Activated CD4-positive, CD25-positive, alpha-beta regulatory T cell treated with anti-CD3 and anti-CD28 coated beads, Interleukin-2, amount 50 U/mL, for 16 hours (primary cell): ENCODE measurements at places on chromosomes 7 and 10.

DNA sequence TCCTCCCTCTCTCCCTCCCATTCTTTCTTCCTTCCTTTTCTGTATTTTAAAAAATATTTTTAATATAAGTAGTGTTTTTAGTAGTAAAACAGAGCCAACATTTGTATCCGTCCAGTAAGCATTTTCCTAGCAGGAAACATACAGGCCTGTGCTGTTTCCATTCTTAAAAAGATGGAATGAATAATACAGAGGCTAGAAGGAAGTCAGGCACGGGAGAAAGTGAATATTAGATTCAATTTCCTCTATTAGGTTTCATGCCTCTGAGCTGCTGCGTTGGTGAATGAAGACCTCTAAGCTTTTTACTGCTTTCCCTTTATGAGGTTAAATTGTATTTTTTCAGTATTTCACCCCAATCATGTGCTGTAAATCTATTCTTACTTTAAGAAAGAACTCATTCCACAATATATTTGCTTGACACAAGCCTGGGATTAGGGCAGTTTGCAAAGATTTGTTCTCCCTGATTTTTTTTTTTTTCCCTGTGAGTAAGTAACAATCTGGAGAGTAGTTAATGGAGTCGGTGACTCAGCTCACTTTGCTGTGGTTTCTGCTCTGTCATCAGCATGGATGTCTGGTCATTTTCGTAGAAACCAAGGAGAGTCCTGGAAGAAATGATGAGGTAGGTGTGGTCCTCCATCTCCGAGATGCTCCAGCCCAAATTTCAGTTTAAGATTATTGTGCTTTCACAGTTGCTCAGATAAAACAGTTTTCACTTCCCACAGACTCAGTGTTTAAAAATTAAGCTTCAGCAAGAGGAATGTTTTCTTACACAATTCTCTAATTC is 76.1 kb upstream of the PITRM1 start:
- DNase-seq = no peak

DNA sequence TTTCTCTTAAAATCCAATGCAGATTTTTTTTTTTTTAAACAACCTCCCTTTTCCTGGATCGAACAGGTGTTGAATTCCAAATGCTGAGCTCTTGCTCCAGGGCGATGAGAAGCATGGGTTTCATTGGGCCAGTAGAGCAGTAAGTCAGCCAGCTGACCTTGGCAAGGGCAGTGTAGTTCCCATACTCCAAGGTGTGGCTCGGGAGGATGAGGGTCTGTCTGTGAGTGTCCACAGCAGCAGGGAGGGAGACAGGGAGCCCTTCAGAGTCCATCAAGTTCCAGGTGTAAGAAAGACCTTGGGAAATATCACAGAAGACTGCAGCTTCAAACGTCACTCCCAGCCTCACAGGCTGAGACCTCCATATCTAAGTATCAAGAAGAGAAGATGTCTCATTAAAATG is 50.4 kb downstream of the PKD1L1 start:
- DNase-seq = no peak

DNA sequence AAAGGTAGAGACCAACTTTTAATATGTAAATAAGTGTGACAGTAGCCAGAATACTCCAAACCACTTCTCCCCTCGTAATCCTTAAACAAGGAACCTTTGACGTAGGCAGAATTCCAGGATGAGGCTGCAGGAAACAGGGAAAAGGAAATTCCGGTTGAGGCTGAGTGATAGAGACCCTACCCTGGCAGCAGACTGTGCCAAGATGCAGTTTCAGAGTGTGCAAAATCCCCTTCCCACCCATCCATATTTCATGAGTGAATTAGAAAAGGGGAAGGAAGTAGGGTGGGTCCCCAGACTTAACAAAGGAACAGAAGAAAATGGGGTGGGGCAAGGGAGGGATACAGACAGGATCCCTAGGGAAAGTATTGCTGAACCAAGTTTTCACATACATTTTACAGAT is 143.0 kb downstream of the RAPGEF5 start:
- DNase-seq = no peak

GRCh38 chr7:129073204-129073603 is 18.3 kb upstream of the TNPO3 start:
- DNase-seq = no peak

- no peak for DNase-seq
These were observed 1.9 kb upstream of the ZNF775 start for GRCh38 chr7:150377196-150377595.

DNA sequence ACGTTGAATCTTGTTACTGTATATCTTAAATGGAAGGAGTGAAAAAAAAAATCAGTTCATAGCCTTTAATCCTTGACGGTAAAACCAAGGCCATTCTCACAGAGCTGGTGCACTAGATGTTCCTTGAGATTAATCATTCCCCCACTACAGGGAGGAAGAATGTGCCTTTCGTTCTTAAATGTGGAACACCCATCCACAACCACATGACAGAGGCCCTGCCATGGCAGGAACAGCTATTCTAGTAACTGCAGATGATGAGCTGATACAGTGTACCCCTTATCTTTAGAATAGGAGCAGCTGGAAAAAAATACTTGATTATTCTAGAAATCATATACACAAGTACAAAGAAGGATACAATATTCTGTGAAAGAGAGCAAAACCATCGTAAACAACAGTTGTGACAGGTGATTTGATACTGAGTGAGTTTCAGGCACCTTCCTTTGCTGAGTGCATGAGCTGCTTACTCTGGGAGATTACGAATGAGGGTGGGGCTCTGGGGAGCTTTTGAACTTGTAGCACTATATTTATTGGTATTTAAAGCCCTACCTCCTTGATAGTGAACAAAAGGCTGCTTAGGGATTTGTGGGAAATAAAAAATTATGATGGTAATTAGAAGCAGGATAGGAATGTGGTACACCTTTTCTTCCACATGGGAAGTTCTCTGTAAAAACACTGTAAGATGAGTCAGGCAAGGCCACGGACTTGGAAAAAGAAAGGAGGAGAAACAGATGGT is 244.4 kb upstream of the SLC26A5 start:
- no peak for DNase-seq

- DNase-seq = peak; percentile 46
These were observed 41.0 kb downstream of the STRA8 start for GRCh38 chr7:135274495-135275268.

DNA sequence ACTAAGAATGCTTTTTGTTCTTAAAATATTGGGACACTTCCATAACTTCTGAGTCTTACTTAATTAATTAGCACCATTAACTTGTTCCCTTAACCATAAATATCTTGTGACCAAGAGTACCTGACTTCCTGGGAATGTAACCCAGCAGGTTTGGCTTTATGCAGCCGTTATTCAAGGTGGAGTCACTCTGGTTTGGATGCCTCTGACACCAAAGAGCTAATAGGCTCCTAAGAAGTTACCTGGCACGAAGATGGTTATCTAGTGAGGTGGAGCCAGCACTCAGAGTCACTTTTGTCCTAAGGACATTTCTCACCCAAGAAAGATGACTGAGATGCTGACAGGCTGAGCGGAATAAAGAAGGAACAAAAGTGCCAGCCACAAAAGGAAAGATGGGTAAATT is 172.3 kb downstream of the C1GALT1 start:
- no peak for DNase-seq

DNA sequence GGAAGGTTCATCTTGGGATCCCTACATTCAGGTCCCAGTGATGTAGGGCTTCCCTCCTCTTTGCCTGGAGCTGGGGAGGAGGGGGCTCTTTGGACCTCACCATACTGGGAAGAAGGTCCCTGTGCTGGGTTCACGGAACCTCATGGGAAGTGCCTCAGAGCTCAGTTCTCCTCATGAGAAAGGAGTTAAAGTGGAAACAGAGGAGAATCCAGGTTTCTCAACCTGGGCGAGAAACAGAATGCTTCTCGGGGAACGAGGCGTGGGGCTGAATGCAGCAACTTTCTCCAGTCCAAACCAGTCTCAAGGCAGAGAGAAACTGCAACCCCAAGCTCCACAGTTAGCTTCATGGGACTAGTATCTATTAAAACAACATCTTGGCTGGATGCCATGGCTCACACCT is 382.7 kb upstream of the FOXK1 start:
- no peak for DNase-seq

GRCh38 chr10:31819391-31819820 is 109.2 kb downstream of the ARHGAP12 start:
- no peak for DNase-seq

DNA sequence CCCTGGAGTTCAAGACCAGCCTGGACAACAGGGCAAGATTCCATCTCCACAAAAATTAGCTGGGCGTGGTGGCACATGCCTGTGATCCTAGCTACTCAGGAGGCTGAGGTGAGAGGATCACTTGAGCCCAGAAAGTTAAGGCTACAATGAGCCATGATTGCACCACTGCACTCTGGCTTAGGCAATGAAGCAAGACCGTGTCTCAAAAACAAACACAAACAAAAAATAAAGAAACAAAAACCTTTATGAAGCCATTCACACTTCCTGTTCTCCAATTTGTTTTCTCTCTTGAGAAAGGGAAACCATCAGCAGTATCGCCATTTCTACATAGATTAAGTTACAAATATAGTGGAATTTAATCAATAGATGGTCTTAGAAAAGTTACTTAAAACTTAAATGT is 19.8 kb downstream of the YME1L1 start:
- DNase-seq = no peak

GRCh38 chr10:78851647-78852046 is 217.1 kb upstream of the ZMIZ1 start:
- no peak for DNase-seq

- DNase-seq = no peak
These were observed 107.2 kb downstream of the RUNDC3B start for GRCh38 chr7:87735360-87735759.

GRCh38 chr7:25884265-25884828 is 267.7 kb upstream of the NFE2L3 start:
- DNase-seq = no peak

DNA sequence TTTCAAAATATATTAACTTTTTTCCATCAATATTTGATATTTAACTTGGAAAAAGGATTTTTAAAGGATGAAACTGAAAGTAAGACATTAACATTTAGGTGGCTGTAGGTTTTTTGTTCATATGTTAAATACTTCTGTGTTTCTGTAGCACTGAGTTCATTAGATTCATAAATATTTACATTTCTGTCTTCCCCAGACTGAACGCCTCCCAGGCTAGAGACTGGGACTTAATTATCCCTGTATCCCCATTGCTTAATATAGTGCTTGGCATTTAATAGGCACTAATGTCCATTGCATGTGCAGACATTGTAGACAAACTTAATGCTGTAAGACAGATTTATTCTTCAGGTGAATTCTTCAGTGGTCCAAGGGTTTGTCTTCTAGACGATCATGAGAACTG is 7.4 kb downstream of the PTPN12 start:
- DNase-seq = no peak

GRCh38 chr10:8594176-8594575 is 539.7 kb downstream of the GATA3 start:
- no peak for DNase-seq

GRCh38 chr7:105617280-105618015 is 36.2 kb upstream of the EFCAB10 start:
- no peak for DNase-seq

DNA sequence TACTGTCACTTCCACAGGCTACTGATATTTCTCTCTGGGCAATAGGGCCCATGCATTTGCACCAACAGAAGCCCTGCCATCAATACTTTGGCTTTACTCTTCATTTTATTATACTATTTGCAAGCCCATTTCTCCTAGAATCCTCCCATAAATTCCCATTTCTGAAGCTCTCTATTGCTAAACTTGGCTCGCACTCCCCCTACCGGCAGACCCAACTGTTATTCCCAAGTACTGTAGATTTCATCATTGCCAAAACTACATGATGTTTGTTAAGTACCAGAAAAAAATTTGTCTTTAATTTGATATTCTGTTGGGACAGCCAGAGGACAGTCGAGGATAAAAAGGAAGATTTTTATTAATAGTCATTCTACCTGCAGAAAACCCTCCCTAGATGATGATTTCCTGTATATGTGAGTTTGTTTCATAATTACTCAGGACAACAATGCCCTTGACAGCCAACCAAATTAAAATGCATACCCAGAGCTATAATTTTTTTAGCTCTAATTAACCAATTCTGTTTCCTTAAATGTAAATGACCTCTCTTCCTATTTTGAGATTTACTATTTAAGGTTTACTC is 298.6 kb downstream of the REEP3 start:
- no peak for DNase-seq

DNA sequence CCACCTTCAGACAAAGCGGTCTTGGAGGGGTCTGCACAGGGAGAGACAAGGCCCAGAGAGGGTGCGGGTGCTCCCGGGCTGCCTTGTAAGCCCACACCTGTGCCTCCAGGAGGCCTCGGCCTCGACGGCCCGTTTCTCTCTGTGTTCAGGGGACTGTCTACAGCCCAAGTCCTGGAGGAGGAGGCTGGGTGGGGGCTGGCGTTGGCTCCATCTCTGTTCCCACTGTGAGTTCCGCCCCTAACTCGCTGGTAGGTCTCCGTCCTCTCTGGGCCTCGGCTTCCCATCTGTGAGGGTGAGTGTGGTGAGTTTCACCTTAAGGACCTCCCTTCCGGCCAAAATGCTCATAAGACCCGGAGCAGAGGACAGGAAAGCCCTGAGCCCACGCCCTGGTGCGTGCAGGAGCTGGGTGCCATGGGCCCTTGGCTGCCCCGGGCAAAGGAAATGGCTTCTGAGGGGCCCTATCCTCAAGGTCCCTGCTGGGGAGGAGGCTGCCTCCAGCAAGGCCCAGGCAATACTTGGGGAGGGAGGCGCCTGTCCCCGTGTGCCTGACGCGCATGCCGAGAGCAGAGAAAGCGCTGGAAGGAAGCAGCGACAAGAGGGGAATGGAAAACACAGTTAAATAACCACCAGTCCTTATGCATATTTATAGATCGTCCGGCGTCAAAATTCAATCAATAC is 276.8 kb downstream of the ELFN1 start:
- DNase-seq = no peak

- no peak for DNase-seq
These were observed 717.1 kb upstream of the LRRN3 start for GRCh38 chr7:110373859-110374258.

- DNase-seq = no peak
These were observed 26.2 kb upstream of the RASGEF1A start for GRCh38 chr10:43292755-43293676.

GRCh38 chr10:15516256-15517085 is 145.4 kb upstream of the FAM171A1 start:
- DNase-seq = no peak

DNA sequence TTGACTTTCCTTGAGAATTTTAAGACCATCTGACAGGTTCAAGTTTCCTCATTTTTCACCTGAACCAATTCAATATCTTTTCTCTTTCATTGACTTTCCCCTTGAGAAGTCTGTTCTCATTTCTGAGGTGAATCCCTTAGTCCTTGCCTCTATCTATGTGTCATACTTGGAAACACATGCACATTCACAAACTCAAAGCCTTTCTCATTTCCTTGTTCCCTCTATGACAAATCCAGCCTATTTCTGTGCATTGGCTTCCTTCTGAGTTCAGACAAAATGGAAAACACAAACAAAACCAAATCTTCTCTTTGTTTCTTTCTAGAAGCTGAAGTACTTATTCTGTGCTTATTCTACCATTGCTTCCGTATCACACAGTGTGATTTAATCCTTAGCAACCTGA is 13.8 kb downstream of the PTTG1IP2 start:
- DNase-seq = no peak
